Lung (tissue), 17 donors: ENCODE measurements at places on chromosomes 3 and 15.
A peak's percentile ranks its signal among the peaks of the same experiment; 100 is the strongest.

- DNase-seq: no peak
These were observed 706 bp downstream of the DVL3 start for GRCh38 chr3:184155644-184156521.

DNA sequence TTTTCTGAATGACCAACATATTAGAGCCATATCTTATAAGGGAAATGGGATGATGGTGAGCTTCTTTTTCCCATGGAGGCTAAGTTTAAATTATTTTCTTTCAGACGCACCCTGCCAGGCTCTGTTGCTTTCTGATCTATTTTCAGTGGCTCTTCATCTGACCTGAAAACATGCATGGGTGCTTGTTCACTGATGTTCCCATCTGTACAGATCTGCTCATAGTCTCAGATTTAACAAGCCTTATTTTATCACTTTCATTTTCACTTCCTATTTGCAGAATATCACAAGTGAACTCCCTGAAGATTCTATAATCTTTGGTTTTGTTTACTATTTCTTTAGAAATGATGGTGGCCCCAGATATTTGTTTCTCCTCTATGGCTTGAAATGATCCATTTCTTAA is 31.1 kb upstream of the SUCLG2 start:
- no peak for DNase-seq

GRCh38 chr3:49255718-49256511 is 21.1 kb downstream of the C3orf62 start:
- no peak for DNase-seq

DNA sequence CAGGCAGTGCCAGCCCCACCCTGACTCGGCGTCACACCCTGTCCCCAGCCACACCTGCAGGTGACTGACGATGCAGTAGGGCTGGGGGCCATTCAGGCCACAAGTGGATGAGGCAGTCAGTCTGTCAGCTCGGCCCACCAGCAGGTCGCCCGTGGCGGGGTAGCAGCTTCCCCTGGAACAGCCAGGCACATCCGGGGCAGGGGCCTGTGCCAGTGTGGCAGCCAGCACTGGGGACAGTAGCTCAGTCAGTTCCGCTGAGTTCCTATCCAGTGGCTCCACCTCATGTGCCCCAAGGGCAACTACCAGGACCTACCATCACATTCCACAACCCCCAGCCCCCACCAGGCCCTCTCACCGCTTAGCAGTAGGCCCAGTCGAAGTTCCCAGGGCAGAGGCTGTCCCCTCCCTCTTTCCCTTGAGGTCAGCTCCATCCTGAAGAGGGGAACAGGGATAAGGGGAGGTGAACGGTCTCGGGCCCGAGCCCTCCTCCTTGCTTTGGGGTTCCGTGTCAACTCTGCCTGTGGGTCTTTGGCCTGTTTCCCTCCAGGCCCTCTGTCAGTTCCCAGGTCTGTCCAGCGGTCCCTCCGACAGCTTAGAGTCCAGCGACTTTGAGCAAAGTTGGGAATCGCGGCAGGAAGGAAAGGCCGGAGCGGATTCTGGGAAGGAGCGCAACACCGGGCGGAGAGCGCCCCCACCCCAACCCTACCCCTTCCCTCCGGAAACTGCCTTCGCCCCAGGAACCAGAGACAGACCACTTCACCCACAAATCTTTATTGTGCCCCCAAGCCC is at the start of gene LAMB2:
Gene LAMB2 (minus strand): TSS at position 614 of the 789 bp plus-strand sequence. CDS start 183 bp downstream, at position 431.
- DNase-seq: peak; percentile 82

DNA sequence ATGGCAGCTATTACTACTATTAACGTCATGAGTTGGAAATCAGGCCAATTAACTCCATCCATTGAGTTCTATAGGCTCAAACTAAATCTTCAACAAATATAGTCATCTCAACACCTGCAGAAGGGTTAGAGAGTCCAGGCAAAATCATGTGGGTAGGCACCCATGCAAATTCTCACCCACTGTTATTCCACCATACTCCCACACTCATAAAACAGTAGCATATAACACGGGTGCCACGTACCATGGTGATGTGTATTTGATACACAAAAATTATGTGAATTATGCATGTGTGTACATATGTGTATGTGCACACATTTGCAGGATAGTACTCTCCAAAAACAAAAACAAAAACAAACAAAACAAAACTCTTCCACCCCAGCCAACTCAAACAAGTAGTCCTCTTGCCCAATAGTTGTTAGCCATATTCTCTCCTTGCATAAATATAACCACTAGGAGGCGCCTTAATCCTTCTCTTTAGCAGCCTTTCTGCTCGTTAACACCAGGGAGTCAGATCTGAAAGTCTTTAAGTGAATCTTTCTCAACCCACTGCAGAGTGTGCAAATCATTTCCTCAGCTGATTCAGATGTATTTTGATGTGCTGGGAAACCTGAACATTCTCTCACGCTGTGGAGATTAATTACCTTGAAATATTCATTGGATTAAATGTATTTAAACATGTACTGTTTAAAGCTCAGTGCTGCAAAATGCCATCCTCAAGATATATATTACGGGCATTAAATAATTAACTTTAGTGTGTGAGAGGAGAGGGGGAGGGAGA is 38.0 kb upstream of the COPB2 start:
- peak; percentile 90 for DNase-seq

DNA sequence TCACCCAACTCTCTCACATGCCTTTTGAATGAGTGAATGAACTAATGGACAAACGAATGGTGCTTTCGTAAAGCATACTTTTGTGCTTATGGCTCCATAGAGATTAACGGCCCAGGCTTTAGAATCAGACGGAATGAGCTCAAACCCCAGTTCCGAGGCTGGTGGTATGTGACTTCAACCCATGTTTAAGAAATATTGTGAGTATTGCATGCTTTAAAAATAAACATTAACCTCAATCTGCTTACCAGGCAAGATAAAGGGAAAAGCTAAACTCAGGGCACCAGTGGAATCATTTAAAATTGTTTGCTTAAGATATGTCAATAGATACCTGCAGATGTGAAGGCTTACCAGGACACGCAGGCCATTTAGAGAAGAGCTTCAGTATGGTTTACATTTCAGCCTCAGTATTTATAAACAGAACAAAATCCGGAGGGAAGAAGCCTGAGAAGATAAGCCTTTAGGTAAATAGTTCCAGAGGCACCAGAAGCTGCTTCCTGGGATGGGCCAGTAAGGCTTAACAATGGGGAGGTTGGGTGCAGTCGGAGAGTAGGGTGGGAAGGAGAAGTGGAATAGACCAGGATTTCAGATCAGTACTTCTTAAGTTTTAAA is 186.4 kb downstream of the ADAMTS9 start:
- DNase-seq: no peak

GRCh38 chr3:110814170-110815007 is 257.2 kb upstream of the NECTIN3 start:
- no peak for DNase-seq

GRCh38 chr3:101194392-101194791 is 126.0 kb downstream of the IMPG2 start:
- no peak for DNase-seq

- no peak for DNase-seq
These were observed 336.6 kb upstream of the SLCO3A1 start for GRCh38 chr15:91516866-91517265.

DNA sequence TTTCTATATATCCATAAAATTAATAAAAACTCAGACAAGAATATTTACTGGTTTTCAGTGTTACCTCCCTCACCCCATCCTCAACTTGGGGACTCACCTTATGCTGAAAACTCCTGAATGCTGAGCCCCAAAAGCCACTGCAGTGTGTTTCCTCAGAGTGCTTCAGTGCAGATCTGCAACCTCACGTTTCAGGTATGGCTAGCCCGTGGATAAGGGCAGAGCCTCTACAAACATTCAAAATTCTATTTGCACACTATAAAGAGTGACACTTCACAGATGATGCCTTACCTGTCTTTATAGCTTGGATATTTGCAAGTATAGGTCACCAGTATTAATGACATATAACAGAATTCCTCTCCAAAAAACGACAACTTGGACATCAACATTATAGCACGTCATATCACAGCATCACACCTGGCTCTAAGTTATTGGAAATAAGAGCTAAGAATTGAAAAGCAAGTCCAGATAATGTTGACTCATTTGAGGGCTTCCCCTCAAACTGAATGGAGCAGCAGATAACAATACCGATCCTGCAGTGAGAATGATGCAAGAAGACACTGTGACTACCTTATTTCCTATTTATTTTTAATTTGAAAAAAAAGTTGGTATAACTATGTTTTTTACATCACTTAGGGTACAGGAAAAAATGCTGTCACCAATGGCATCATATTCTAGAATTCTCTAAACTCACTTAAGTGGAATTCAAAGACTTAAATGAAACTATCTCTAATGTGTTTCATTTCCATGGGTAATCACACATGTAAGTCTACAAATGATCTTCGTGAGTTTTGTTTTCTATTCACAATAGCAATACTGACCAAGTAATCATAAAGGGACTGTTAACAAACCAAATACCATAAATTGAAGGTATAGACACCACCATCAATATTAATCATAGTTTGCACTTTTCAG is 40.7 kb upstream of the RSL24D1 start:
- DNase-seq: no peak

GRCh38 chr15:58880320-58880719 is 53.2 kb downstream of the SLTM start:
- no peak for DNase-seq

GRCh38 chr3:185397676-185398075 is 34.7 kb downstream of the MAP3K13 start:
- no peak for DNase-seq

DNA sequence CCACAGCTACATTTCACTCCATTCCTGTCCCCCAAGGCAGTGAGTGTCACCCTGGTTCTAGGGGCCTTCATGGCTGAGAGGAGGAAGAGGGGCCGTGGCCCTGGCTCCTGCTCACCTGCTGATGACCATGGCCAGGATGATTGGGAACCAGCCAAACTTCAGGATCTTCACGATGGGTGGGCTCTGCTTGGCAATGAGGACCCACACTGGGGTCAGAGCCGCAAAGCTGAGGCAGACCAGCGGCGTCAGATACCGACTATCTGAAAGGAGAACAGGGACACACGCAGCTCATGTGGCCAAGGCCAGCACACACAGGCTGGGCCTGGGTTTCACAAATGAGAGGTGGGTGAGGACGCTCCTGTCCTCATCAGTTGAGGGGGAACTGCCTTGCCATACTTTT is 47.6 kb downstream of the ROPN1B start:
- no peak for DNase-seq

- no peak for DNase-seq
These were observed 149.0 kb downstream of the GSK3B start for GRCh38 chr3:119945291-119945690.

GRCh38 chr3:39907981-39908380 is 98.6 kb downstream of the MYRIP start:
- peak; percentile 13 for DNase-seq

DNA sequence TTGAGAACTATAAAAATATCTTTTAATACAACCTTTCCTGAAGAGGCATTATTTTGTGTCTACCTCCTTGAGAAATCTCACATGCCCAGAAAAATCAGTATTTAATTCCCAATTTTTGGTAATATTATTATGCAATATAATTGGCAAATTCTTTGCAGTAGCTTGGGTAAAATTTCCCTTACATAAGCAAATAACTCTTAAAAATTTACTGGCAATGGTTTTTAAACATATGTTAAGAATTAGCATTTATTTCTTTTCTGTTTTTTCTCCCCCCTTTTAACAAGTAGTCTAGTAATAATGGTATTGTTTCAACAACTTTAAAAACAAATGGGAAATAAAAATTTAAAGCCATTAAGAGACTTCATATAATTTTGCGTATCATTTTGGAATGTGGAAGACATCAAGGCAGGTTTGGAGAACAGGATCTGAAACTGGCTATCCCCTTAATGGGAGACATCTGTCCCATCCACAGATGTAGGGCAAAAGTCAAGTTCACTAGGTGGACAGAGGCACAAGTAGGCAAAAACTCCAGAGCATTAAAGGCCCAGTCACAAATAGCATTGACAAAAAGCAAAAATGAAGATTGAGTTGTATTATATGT is 89.6 kb upstream of the AADACL2 start:
- no peak for DNase-seq

GRCh38 chr3:55537129-55537528 is 50.0 kb upstream of the WNT5A start:
- DNase-seq: no peak

DNA sequence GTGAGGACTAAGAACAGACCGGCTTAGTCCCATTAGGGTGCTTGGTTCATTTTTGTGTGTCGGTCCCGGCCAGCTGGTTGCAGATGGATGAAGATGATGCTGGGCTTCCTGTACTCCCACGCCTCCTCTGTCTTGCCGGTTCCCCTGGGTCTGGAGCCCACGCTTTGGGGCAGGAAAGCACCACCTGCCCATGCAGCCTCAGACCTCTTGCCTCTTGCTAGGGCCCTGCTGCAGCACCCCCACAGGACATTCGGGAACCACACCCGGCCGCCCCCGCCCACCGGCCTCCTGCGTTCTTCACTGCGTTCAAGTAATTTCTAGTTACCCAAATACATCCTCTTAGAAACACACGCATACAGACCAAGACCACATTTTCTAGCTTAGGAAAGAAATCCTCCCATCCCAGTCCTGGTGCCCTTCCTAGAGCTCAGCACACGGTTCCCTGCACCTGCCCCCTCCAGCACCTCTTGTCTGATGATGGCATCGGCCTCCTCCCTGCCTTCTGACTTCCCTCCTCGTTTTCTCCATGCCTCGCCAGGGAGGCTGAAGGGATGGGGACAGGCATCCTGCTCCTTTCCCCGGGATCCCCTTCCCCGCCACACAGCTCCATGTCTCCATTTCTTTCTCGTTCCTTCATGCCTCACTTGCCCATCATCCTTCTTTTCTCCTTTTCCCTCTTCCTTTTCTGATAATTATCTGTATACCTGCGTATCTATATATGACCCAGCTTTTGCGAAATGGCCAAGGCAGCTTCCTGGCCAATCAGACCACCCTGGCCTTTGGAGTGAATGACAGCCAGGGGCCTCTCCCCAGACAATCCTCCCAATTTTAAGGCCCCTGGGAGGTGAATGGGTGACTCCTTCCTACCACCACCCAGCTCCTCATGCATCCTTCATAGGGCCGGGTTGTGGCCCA is 30.9 kb downstream of the FAM3D start:
- no peak for DNase-seq

DNA sequence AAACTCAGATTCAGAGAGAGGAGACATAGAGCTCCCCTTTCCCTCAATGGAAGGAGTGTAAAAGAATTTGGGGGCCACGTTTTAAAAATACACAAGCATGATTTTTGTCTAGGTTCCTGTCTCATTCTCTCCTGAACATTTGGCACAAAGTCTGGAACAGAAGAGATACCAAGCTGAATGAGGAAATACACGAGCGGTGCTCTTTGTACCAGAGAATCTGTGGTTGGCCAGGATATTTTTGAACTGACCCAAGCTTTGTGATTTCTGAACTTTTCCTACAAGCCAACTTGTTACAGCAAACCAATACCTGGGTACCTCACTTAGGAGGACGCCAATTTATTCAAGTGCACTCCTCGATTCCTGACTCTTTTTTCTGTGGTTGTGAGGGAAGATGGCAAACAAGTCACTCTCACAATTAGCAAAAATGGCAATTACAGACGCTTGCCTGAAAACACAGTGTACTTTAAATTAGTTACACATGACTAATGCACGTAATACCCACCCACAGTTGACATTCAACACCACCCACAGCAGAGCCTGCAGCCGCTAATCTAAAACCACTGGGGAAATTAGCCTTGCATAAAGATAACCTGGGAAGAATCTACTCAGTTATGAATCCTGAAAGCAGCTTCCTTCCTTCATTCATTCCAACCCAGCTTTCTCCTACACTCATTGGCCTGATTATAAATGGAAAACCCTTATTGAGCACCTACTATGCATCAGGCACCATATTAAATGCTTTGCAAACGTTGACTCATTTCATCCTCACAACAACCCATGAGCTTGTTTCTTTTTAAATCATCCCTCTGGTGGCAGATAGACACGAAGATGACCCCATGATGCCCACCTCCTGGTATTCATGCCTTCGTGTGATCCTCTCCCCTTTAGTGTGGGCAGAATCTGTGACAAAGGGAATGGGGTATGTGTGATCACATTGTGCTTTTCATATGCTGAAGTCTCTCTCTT is 293.5 kb downstream of the KBTBD8 start:
- no peak for DNase-seq
